Activated naive CD4-positive, alpha-beta T cell (primary cell): ENCODE measurements at places on chromosomes 2 and 18.

- no peak for DNase-seq
These were observed 227.6 kb downstream of the SLC8A1 start for GRCh38 chr2:40224318-40224717.

GRCh38 chr18:62925031-62925688, 209.8 kb downstream of the PHLPP1 start:
- DNase-seq, result no peak

DNA sequence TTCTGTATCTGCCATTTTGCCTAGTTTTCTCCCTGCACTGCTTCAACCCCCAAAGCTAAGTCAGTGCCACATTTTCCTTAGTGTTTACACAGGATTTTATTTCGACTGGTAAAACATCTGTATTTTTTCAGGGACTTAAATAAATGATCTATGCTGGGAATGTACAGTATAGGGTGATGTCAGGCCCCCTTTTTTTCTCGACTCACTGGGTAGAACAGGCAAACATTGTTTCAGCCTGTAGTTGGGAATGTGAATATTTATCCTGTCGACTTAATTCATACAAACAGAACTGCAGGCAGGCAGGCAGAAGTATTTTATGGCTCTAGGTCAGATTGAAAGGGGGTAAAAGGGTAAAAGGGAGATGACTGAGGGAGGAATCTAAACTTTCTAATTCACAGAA, 123.5 kb upstream of the ZFP36L2 start:
- DNase-seq, result no peak

DNA sequence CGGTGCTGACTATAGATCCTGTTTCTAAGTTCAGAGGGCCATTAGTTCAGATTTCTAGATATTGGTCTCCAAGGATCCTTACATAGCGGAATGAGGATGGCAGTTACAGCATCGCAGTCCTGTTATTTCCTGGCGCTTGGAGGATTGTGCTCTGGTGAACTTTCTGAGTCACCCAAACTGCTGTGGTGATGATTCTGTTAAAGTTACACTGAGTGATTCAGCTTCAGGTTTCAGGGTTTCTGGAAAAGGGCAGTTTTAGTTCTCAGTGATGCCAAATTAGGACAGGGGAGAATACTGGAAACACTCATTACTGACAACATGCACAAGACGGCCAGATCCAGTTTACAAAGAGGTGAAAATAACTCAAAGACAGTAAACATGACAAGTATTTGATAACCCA, 52.1 kb upstream of the ANKRD62 start:
- no peak for DNase-seq

- DNase-seq, result no peak
These were observed 116.7 kb upstream of the MGAT5 start for GRCh38 chr2:134137182-134137611.

DNA sequence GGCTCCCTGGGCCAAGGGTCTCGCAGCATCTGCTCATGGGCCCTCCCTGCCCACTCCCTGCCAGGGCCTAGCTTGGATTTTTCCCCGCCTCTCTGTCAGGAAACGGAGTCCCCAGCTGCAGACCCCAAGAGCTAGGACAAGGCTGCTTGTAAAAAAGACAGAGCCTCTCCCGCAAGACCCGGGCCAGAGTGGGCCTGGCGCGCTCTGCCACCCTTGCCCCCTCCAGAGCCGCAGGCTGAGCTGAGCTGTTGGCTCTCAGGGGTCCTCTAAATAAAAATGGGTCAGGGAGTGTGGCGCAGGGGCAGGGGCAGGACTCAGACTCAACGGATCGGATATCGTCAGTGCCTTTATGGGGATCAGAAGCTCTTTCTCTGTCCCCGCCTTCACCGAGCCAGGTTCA, 112.6 kb downstream of the CABLES1 start:
- DNase-seq, result no peak

- DNase-seq, result no peak
These were observed 108.8 kb downstream of the RTN4 start for GRCh38 chr2:54941248-54941984.

DNA sequence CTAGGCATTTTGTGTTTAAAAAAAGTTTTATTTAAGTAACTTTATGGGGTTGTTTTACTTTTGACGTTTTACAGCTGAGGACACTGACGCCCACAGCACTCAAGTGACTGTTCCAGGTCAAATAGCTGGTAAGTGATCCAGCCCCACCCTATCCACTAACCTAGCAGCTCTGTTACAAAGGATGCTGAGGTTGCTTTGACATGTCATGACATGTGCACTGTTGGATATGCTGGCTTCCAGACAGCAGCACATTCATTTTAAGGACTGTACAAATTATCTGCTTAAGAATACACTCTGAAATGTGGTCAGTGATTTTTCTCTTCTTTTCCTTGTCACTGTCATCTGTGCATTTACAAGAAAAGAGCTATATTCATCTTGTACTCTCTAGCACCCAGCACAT, 417.5 kb downstream of the ZEB2 start:
- no peak for DNase-seq

- no peak for DNase-seq
These were observed 70.0 kb upstream of the ATP5MC3 start for GRCh38 chr2:175251425-175252041.
